ENCODE measurements at places on chromosomes 6 and 20.

DNA sequence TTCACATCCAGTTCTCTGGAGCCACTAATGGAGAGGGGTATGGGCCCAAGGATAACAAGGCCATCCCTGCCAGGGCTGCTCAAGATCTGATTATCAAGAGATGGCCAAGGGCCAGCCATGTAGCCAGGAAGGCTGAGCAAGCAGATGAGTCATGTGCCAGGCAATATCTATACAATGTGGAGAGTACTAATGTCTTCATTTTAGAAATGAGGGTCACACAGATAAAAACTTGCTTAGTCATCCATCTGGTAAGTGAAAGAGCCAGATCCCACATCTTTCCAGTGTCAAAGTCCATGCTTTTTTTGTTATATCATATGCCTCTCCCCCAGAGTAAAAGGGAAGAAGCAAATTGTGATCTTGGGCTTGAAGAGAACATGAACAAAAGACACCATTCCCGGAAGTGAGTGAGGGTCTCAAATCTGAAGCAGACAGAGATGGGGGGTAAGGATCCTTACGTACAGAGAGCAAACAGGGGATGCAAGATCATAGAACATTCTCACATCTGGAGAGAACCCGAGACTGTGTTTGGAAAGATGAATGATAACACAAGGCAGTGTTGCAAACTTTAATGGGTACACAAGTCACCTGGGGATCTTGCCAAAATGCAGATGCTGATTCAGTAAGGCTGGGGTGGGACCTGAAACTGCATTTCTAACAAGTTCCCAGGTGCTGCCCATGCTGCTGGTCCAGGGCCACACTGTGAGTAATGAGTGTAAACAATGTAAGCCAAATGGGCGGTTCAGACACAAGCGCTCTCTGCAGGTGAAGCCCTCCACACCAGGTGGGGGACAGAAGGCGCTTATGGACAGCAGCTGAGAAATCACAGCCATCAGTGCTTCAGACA lies 20.0 kb upstream of the GSTA3 start:
- peak; percentile 85 for DNase-seq

DNA sequence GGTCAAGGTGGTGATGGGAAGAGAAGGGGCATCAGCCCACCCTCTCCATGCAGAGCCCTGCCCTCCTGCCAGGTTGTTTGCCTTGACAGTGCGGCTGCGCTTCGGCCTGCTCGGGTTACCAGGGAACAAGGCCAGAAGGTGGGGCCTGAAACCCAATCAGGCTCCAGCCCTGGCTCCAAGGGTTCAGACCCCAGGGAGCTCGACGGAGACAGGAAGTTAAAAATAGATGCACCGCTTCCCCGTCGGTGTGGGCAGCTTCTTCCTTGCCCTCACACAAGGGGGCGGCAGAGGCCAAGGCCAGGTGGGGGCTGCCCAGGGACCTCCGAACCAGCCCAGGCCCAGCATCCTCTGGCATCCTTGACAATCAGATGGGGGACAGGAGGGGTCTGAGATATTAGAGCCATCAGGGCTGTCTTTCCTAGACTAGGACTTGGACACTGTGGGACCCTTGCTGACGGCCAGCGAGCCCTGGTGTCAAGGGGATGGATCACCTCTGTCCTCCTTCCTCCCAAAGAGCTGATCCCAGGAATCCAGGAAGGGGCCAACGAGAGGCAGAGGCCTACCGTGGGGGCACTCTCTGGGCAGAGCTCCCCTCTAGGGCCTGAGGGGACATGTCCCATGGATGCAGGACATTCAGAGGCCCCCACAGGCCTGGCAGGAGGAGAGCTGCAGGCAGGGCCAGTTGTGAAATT lies 65.2 kb downstream of the RIPOR3 start:
- DNase-seq = peak; percentile 46

DNA sequence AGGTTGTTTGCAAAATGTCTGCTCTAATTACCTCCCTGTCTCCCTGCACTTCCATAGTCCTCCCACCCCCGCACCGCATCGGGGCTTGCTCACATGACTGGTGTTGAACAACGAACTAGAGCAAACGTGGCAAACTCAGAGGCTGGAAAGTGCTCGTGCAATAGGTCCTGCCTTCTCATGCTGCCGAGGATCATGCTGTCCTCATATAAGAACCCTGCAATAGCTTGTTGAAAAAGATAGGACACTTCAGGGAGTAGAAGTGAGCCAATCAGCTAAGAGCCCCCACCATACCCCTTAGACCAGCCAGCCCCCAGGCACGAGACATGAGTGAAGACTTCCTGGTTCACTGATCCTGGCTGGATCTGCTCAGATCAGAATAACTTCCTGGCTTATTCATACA lies 219.2 kb downstream of the C6orf118 start:
- no peak for DNase-seq

DNA sequence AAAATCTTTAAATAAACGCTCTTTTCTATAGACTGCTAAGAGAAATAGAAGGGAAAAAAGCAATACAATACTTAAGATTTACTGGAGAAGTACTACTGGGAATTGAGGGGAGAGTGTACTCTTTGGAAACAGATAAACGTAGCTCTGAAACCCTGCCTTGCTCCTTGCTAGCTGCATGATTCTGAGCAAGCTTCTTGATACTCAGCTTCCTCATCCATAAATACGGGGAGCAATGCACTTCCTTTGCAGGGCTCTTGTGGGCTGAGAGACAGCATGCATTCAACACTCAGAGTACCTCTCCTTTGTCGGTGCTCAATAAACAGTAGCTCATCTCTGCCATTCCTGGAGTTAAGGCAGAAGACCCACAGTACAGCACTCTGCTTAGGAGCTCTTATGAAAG lies 159.7 kb downstream of the BTBD9 start:
- no peak for DNase-seq

- peak; percentile 42 for DNase-seq
Observed at GRCh38 chr6:80480421-80481157, 374.1 kb downstream of the BCKDHB start.

DNA sequence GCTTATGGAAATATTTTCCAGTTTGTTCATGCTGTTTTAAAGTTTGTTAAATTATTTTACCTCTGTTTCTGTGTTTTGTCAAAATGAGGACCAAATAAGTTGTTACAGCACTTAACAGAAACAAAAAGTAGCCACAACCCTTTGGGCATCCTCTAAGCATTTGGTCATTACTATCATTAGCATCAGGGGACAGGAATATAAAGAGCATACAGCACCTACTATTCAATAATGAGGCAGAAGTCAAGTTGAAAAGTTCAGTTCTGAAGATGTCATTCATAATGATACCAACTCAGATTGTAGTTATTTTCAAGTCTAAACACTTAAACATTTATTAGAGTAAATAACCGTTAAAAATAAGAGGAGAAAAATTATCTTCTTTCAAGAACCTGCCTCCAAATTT lies 862.3 kb upstream of the FLRT3 start:
- DNase-seq = no peak

DNA sequence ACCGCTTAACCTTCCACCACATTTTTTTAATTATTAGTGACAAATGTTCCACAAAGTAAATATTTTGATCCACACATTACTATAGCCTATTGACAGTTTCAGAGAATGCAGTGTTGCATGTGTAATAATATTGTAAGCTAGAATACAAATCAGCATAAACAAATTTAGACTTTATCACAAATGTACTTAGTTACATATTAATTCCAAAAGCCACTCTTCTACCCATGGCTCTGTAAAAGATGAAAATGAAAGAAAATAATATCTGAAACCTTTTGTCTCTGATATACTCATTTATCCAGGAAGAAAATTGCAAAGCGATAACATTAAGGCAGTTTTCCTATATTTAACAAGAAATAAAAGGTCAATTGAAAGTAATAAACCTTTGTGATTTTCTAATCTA lies 954.0 kb upstream of the MAN1A1 start:
- DNase-seq = no peak

DNA sequence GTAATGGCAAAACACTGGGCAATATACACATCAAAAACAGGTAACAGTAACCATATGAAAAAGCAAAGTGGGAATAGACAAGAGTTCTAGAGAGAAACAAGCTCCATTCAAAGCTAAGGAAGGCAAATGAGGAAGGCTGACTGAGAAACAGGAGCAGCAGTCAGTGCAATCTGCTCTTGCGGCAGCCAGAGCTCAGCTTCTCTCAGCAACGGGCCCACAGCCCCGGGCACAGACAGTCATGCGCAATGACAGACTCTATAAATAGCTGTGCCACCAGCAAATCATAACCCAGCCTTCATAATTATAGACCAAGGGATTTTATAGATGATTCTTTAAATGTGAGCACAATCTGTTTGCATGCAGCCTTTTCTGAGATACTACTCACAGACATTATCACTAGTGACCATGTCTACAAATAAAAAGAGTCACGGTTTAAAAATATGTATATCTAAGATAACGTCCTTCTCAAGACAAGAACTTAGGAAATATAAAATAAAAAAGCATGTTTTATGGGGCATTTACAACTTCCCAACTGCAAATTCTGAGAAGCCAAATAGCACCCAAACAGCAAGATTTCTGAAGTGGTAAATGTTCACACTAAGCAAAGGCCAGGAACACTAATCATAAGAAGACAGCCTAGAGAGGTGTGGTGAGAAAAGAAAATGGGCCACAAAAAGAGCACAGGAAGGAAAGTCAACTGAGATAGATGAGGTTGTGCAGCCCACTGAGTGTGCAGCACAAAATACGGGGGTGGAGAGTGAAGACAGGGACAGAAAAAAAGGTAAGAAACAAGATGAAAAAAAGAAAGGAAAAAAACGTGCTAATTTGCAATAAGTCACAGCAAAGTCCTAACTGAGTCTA lies 39.9 kb upstream of the BEND6 start:
- peak; percentile 42 for DNase-seq

DNA sequence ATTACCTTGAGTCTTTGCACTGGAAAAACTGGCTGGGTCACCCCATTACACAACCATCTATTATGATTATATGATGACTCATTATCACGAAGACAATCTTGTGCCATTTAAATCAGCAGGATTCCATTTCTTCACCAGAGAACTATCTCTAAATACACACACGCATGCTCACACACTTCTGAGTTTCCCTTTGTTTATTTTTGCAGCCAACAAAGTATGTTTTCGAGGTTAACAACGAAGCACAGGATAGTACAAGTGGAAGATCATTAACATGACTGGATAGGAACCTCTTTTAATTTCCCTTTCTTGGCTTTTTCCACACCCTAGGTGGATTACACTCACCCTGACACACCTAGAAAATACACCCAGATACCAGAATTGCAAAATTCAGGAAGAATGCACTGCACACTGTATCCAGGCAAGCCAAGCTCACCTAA lies 18.9 kb downstream of the PERP start:
- peak; percentile 72 for DNase-seq

GRCh38 chr6:169164451-169164850 lies 89.2 kb downstream of the THBS2 start:
- DNase-seq = no peak

DNA sequence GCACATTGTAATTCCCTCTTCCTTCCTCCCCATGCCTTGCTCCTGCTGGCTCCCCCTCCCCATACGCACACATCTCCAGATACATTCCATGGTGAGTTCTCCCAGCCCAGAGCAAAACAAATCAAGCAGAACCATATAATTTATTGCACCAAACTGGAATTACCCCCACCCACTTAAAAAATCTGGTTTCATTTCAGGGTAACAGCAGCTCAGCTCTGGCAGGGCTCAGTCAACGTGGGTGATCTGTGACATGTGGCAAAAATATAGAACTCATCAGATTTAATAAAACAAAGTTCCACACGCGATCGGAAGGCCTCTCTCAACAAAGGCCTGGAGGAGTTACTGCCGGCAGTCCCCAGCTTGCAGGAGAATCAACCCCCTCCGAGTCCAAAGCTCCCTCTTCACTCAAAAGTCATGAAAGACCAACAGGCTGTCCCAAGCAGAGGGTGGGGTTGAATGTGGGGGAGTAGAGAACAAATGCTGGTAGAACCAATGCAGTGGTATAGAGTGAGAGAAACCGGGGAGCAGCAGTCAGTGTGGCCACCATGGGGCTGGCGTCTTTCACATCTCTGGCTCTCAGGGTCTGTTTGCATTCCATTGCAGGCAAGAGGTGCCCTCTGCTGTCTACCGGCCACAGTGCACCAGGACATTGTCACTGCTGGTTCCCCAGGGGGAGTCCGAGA lies 323.3 kb upstream of the NT5E start:
- DNase-seq = peak; percentile 69

DNA sequence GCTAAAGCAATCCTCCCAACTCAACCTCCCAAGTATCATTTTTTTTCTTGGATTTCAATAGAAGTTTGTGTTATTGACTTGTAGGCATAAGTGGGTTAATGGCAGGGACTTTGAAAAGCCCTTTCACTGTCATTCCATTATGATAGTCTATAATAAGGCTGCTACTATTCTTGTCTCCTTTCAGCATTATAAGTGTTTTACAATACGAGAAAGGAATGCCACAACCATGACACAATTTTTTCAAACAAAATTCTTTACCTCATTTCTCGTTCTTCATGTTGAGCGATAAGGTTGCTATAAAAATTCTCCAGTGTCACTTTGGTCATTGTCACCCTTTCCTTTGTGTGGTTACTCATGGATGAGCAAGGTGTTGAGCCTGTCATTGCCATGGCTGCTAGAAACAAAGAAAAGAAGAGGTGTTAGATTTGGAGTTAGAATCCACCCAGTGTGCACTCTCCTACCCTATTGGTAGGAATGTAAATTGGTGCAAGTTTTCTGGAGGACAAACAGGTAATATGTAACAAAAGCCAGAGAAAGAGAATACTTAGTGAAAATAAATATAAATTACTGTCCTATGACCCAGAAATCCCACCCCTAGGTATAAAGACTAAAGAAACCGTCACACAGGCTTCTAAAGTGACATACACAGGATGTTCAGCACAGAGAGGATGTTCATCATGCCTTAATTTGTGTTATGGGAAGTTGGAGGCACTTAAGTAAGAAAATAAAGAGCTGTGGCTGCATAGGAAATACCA lies 7.3 kb downstream of the STK38 start:
- DNase-seq = no peak

GRCh38 chr20:11193241-11193640 lies 519.4 kb upstream of the JAG1 start:
- peak; percentile 77 for DNase-seq

DNA sequence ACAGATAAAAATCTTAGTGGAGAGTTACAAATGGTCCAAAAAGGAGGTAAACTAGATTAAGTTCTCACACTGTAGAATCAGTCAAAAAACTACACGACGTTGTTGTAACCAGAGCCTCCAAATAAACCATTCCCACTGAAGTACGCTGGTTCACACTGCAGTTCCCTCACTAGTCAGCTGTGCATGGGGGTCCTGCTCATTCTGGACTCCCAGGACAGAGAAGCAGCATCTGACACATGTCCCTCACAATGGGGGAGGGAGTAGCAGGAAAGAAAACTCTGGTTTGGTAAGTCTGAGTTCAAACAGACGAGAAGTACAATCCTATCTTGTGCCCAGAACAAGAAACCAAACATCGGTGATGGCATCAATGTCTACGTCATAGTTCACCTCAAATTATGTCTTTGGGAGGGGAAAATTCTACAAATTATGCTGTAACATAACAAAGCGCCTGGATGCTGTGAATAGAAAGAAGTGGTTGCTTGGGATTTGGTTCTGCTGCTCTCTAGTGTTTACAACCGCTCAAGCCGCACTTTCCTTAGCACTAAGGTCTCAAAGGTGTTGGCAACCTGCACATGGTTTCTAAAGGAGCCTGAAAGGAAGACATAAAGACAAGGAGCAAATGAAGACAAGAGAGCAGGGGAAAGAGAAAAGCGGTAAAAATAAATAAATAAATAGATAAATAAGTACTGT lies 208.0 kb downstream of the GMDS start:
- peak; percentile 10 for DNase-seq

GRCh38 chr20:48215536-48215935 lies 430.3 kb upstream of the SULF2 start:
- DNase-seq = no peak

All from AG10803 (cell line).